ENCODE measurements at places on chromosomes 12 and 14. TPM values are rescaled to one million over a fixed set of nuclear protein-coding genes. Genes with fewer than 3 reads are reported as not detected.

GRCh38 chr12:6062757-6063735, 61.4 kb downstream of the VWF start:
- H3K27me3 ChIP-seq, result no peaks in the 10 kb centered on the region
- H3K4me1 ChIP-seq, result peaks cover 16% of the 10 kb centered on the region
- H3K36me3 ChIP-seq, result no peaks in the 10 kb centered on the region
- no peak overlapping the region for H3K27ac ChIP-seq
- H3K4me3 ChIP-seq, result no peak overlapping the region
- DNase-seq, result peak; percentile 79

GRCh38 chr14:75976826-75977581, 4.8 kb downstream of the TGFB3 start:
- no peaks in the 10 kb centered on the region for H3K36me3 ChIP-seq
- H3K4me1 ChIP-seq, result peaks cover 19% of the 10 kb centered on the region
- no peak overlapping the region for H3K4me3 ChIP-seq
- H3K27me3 ChIP-seq, result no peaks in the 10 kb centered on the region

The TPPP2 gene
- not detected for total RNA-seq

GRCh38 chr12:65993173-65993572, 137.4 kb downstream of the LLPH start:
- H3K27me3 ChIP-seq, result no peaks in the 10 kb centered on the region
- H3K27ac ChIP-seq, result no peak overlapping the region
- DNase-seq, result no peak

DNA sequence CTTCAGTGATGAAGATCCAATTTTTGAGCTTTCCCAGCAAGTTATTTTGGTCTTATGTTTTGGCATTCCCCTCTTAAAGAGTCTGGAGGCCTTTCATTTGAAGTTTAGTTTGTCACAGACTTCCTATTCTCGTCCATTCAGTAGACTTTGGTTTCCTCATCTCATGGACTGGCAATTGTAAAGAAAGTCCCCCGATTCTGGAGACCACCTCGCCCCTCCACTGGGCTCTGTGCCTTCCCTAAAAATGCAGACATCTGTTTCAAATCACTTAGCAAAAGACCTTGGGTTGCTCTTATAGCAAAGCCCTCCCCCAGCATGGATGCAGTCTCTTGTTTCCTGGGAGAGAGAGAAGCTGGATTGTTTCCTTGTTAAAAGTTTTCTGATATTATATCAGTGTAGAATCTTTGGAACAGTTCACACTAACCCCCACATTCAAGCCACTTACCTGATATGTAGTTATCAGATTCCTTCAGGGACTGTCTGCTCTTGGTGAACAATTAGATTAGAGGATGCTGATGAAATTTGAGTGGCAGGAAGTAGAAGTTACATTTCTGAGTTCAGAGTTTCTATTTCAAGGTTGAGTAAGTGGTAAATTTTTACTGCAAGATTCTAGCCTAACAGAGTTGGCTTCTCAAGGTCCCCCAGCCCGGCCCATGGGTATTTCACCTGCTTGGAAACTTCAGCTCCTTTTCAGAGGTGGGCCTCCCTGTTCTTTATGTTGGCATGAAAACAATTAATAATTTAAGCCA, 56.3 kb downstream of the PLXNC1 start:
- no peaks in the 10 kb centered on the region for H3K36me3 ChIP-seq
- DNase-seq, result no peak
- no peak overlapping the region for H3K27ac ChIP-seq
- no peaks in the 10 kb centered on the region for H3K4me1 ChIP-seq
- no peaks in the 10 kb centered on the region for H3K27me3 ChIP-seq

The PIWIL1 gene
- total RNA-seq, result 5.1 TPM

The C12orf54 gene
- total RNA-seq, result not detected

- no peaks in the 10 kb centered on the region for H3K36me3 ChIP-seq
- DNase-seq, result no peak
- H3K4me3 ChIP-seq, result no peak overlapping the region
- H3K27me3 ChIP-seq, result no peaks in the 10 kb centered on the region
- H3K27ac ChIP-seq, result no peak overlapping the region
- H3K4me1 ChIP-seq, result no peaks in the 10 kb centered on the region
Measured at GRCh38 chr14:30708157-30708556, 86.0 kb downstream of the SCFD1 start.

- H3K27me3 ChIP-seq, result no peaks in the 10 kb centered on the region
- H3K4me1 ChIP-seq, result no peaks in the 10 kb centered on the region
- DNase-seq, result no peak
- no peak overlapping the region for H3K4me3 ChIP-seq
Measured at GRCh38 chr12:61538951-61539350, 721.3 kb upstream of the USP15 start.

GRCh38 chr14:75315144-75315543, 36.5 kb downstream of the FOS start:
- DNase-seq, result no peak
- no peaks in the 10 kb centered on the region for H3K36me3 ChIP-seq
- H3K4me1 ChIP-seq, result peaks cover 7% of the 10 kb centered on the region
- H3K27ac ChIP-seq, result no peak overlapping the region
- no peaks in the 10 kb centered on the region for H3K27me3 ChIP-seq
- H3K4me3 ChIP-seq, result no peak overlapping the region

The CLEC2D gene
- total RNA-seq, result 6.6 TPM

The DHH gene
- 0.16 TPM for total RNA-seq
